PC-3 (cell line): ENCODE measurements at places on chromosomes 4 and X. TPM values are rescaled to one million over a fixed set of nuclear protein-coding genes. Genes with fewer than 3 reads are reported as not detected.

The PLAC8 gene
- 1.6 and 3.7 TPM in 2 replicates for total RNA-seq

- H3K27ac ChIP-seq = no peak overlapping the region
- no peak for DNase-seq
- H3K4me1 ChIP-seq = no peaks in the 10 kb centered on the region
Measured at GRCh38 chr4:104549736-104550135, 55.0 kb upstream of the CXXC4 start.

DNA sequence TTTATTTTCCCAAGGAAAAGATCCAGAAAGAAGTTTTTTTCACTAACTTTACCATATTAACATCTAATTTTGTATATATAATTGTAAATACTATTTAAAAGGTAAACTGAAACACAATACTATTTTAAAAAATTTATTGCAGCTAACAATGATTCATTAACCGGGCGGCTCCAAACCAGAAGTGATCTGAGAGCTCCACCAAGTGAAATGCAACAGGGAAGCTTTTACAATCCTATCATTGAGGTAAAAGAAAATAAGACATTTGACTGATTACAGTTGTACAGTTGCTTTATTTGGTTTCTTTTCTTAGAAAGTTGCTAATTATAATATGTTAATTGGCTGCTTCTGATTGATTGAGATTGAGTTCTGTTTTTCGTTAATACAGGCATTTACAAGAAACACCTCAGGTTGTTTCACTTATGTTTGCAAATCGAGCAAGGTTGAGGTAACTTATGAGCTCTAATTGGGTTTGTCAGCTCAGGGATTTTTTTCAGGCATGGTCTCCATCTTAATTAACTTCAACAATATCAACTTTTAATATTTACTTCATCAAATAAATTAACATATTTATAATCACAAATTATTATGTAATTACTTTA, 220.2 kb upstream of the UGT8 start:
- peak; percentile 54 for DNase-seq
- no peak overlapping the region for H3K27ac ChIP-seq
- no peaks in the 10 kb centered on the region for H3K27me3 ChIP-seq
- H3K36me3 ChIP-seq = no peaks in the 10 kb centered on the region

DNA sequence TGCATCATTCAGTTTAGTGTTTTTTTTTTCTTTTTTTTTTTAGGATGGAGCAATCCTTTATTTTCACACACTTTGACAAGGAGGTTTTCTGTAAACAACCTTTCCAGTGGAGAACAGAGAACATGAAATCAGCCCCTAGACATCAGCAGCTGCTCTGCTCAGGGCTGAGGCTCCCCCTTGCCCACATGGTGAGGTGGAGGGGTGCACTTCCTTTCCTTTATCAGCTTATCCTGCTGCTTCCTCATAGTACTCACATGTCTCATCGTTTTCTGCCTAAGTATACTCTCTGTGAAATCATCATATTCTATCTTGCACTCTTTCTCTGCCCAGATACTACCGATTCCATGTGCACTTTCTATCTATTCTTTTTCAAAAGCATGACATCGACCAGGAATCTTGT, 47.6 kb upstream of the PRSS12 start:
- H3K4me1 ChIP-seq = no peaks in the 10 kb centered on the region
- H3K27ac ChIP-seq = no peak overlapping the region
- H3K27me3 ChIP-seq = no peaks in the 10 kb centered on the region; the same call in 1 of the 2 replicates
- H3K4me3 ChIP-seq = no peak overlapping the region
- DNase-seq = no peak

GRCh38 chr4:11131491-11131890, 297.2 kb downstream of the HS3ST1 start:
- no peak overlapping the region for H3K27ac ChIP-seq
- H3K27me3 ChIP-seq = no peaks in the 10 kb centered on the region
- H3K4me3 ChIP-seq = no peak overlapping the region
- no peaks in the 10 kb centered on the region for H3K4me1 ChIP-seq
- DNase-seq = no peak

DNA sequence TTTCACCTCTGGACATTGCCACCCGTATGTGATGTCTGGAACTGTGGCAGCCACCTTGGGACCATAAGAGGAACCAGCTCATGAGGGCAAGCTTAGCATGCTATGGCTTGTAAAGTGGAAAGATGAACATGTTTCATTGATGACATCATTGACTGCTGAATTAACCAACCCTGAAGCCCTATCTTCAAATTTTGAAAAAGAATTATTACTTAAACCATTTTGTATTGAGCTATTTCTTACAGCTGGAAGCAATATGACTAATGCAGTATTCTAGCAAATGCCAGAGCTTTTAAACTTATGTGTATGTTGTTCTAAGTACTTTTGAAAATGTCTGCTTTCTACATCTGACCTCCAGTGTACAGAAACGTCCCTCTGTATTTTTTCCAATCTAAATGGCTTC, 18.1 kb downstream of the GUCY2F start:
- no peaks in the 10 kb centered on the region for H3K36me3 ChIP-seq
- DNase-seq = no peak
- peaks cover 35% of the 10 kb centered on the region for H3K27me3 ChIP-seq
- H3K4me1 ChIP-seq = no peaks in the 10 kb centered on the region
